ENCODE measurements at places on chromosomes 4 and X.

- no peak for DNase-seq
Measured at GRCh38 chr4:5808081-5808741, 84.7 kb downstream of the CRMP1 start.

- DNase-seq = no peak
Measured at GRCh38 chr4:102328045-102328444, 17.2 kb downstream of the SLC39A8 start.

DNA sequence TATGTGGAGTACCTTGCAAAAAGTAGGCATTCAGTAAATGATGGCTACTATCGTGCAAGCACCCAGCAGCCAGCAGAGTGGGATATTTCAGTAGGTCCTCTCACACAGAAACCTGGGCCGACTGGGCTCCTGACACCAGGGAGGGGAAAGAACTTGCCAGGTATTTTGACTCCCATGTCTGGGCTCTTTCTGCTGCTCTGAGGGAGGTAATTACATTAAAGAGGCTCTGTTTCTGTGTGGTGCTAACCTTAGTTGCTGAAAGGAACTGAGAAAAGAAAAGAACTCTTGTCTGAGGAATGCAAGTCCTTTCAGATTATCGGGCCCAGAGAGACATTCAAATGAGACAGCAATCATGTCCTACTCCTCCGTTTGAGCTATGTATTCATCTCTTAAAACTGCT is 175.8 kb upstream of the MTMR8 start:
- DNase-seq = no peak

DNA sequence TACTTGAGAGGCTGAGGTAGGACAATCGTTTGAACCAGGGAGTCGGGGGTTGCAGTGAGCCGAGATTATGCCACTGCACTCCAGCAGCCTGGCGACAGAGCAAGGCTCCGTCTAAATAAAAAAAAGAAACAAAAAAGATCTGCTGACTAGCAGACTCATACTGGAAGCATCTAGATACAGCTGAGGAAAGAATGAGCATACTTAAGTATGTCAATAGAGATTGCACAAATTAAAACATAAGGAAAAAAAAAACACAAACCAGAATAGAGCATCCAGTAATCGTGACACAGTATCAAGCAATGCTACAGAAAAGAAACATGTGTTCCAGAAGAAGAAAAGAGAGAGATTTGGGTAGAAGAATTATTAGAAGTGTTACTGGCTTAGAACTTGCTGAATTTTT is 105.5 kb upstream of the SPOCK3 start:
- no peak for DNase-seq

DNA sequence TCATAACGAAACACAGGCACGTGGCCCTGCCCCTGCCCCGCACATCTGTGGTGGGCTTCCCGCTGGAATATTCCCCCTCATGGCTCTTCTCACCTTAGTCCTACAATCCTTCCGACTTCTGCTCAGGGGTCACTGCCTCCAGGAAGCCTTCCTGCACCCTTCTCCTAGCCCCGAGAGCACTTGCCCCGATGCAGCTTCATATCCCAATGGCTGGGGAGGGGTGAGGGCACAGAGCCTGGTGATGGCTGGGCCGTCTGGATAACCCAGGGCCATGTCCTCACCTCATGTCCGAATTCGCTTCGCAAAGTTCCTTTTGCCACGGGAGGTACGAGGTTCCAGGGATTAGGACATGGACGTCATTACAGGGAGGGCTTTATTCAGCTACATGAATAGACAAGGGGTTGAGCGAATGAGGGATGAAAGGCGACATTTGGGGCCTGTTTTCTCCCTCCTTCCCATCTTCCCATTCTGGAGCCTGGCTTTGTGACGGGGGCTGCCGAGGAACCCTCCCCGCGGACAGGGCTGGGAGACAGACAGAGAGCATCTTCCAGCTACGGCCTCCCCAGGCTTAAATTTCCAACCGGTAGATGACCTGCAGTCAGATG is 35.5 kb upstream of the HMX1 start:
- no peak for DNase-seq

DNA sequence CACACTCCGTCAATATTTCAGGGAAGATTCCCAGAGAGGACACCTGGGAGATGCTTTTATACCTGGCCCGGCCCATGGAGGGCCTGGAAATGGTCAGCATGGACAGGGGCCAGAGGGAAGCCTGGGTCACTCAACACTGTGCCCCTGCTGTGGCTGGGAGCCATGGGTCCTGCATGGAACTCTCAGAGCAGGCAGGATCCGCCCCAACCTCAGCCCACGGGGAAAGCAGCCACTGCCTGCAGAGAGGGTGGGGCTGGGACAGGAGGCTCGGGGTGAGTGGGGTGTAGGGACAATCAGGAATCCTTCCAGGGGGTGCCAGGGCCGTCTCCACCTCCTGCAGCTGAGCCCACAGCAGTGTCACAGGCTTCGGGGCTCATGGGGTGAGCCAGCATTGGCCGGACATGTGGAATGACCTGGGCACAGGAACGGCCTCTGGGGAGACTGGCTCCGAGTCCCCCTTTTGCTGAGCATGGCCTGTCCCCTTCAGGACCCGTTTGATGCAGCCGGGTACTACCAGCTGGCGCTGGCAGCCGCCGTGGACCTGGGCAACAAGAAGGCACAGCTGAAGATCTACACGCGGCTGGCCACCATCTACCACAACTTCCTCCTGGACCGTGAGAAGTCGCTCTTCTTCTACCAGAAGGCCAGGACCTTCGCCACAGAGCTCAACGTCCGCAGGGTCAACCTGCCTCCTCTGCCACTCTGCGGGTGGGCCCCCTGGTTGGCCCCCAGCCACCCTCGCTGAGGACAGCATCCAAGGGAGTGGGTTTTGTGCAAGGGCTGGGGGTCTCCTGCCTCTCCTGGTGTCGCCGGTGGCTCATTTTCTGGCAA is 29.1 kb upstream of the HTRA3 start:
- no peak for DNase-seq

DNA sequence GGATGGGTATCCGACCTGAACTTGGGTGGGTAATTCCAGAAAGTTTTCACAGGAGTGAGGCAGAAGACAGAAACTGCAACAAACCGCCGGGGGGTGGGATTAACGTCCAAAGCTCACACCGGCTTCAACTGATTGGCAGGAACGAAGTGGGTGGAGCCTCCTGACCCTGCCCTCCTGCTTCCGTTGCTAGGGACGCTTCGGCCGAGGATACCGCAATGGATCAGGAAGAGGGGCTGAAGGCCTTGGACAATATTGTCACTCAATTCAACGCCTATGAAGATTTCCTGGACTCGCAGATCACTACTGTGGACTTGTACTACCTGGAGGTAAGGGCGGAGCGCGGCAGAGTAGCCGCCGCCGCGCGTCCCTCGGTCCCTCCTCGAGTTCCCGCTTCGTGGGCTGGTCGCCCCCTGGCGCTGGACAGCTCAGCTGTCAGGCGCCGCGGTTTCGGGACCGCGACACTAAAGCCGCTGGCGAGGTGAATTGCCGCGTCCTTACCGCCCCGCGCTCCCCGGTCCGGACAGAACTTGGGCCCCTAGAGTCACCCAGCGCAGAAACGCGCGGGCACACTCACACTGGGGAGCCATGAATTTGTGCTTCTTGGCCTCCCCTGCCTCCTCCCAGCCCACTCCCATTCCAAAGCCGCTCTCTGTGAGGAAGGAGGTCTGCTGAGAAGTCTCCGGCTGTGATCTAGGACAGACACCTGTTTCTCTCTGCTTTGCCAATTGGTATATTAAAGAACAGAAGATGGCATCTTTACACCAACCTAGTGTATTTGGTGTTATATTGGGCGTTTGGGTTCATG is at the start of gene CFAP299:
CFAP299 (plus strand) TSS at position 177 of the 805 bp plus-strand sequence.
- DNase-seq = no peak

DNA sequence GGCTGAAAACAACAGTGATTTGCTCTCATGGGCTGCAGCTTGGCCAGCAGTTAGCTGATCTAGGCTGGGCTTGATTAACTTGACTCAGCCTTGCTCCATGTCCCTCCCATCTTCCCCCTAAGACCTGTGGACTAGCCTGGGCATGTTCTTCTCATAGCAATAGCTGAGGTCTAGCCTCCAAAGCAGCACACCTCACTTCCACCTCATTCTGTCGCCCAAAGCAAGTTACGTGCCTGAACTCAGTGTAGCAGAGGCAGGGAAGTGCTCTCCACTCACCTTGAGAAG is 62.2 kb downstream of the EVC start:
- no peak for DNase-seq

DNA sequence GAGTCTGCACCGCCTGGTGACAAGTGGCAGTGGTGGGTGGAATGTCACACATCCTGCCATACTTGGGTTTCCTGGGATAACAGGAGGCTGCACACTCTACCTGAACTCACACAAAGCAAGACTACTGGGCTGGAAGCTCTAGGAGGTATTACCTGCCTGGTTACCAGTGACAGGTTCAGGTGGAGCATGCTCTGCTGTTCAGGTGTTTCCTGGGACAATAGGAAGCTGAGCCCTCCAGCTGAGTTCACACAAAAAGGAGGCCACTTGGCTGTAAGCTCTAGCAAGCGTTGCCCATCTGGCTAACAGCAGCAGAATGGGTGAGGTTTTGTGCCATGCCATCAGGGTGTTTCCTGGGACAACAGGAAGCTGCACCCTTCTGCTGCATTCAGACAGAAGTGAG is 17.4 kb upstream of the UGT2B7 start:
- no peak for DNase-seq

- DNase-seq = no peak
Measured at GRCh38 chrX:29890004-29890403, 325.4 kb upstream of the MAGEB2 start.

GRCh38 chr4:2755821-2756690 is at the start of gene TNIP2:
TSS of gene TNIP2 (minus strand) at chr4:2756336. CDS start at chr4:2756289, 47 bp downstream.
- DNase-seq = peak; percentile 97

DNA sequence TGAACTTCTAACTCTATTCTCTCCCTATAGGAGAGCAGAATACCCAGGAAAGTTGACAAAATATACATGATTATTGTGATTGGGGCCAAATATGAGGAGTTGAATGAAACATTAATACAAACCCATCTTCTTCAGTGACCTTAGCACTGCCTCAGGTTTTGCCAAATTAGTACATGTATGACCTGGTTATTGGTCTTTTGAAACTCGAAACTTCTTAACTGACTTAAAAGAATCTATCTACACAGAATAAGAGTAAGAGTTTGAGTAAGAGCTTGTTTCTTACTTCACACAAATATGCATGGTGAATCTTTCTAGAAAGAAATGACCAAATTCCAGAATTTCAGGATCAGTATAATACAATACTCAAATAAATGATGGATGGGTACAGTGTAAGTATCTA is 213.0 kb upstream of the GK2 start:
- no peak for DNase-seq

GRCh38 chr4:61605984-61606383 is 405.9 kb downstream of the ADGRL3 start:
- DNase-seq = no peak

DNA sequence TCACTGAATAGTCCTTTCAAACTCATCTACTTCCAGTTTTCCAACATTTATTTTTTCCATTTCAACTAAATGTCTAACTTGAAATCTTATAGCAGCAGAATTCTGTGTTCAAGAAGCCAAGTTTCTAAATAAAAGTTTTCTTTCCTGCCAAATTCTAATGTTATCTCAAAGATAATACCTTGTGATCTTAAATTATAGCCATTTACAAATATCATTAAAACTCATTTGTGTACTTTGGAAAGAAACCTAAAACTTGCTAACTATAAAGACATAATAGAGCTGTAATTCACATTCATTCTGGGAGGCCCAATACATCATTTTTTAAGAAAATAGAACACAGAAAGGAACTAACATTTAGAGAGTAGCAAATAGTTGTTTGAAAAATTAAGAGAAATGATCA is 83.9 kb downstream of the MAD2L1 start:
- no peak for DNase-seq

All from esophagus muscularis mucosa (tissue), 4 donors.